ENCODE measurements at places on chromosomes 2 and 18.

DNA sequence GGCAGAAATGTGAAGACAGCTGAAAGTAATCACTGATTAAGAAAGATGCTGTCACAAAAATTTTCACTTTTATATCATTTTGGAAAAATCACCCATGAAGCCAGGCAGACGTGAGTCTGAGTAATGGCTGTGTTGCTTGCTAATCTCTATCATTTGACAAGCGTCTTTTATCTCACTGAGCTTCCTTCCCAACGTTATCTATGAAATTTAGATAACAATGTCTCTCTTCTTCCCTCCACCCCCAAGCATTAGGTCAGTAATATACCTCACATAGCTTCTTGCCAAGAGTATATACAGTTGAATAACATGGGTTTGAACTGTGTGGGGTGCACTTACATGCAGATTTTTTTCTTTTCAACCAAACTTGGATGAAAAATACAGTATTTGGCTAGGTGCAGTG, 388.6 kb upstream of the NRXN1 start:
- DNase-seq, result no peak

- peak; percentile 75 for DNase-seq
These were observed 144.2 kb downstream of the SUCLG1 start for GRCh38 chr2:84314901-84315330.

DNA sequence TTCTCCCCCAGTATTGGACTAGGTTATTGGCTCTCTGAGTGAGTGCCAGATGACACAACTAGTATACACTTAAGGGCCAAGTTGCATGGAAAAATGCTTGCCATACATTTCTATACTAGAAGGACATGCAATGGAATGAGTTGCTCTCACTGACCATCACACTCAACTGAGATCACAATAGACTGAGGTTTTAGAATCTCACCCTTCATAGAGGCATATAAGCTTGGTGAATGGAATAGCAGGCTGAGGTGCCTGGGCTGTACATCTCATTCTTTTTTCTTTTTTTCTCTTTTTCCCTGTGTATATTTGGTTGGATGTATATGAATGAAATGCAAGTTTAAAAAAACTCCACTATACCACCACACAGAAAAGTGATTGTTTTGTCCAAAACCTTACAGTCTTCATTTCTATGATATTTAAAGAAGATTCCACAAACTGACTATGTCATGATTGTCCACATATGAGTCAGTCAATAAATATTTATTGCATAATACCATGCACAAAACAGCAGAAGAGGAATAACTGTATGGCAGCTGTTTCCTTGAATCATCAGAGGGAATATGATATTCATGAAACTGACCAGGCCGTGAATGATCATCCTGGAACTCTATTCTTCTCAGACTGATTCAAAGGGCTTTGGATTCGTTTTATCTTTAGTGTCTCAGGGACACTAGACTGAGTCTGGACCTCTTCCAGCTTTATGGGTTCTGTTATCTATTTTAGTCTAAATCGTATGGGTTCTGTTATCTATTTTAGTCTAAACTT, 122.6 kb upstream of the STK17B start:
- DNase-seq, result peak; percentile 87

GRCh38 chr2:74822771-74823566, 11.0 kb upstream of the HK2 start:
- no peak for DNase-seq

GRCh38 chr18:52766002-52766545, 426.1 kb downstream of the DCC start:
- DNase-seq, result no peak

GRCh38 chr2:47265158-47265557, 110.0 kb upstream of the STPG4 start:
- no peak for DNase-seq
